Epithelial cell of esophagus (primary cell): ENCODE measurements at places on chromosomes 3 and 15.

GRCh38 chr3:102124704-102125103, 275.4 kb downstream of the NFKBIZ start:
- no peak for DNase-seq

- no peak for DNase-seq
Observed at GRCh38 chr3:193253986-193254660, 13.1 kb downstream of the PLAAT1 start.

DNA sequence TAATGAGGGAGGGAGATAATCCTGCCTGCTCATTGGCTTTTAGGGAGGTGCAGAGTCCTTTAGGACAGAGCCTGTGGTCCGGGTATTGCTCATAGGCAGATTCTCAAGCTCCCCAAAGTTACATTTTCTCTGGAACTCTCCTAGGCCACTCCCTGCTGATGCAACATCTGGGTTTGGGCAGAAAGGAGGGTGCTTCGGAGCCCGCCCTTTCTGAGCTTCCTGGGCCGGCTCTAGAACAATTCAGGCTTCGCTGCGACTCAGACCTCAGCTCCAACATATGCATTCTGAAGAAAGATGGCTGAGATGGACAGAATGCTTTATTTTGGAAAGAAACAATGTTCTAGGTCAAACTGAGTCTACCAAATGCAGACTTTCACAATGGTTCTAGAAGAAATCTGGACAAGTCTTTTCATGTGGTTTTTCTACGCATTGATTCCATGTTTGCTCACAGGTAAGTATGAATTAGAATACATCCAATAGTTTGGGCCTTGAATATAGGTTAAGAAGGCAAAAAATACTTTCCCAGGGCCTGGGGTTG, at the start of gene IL20RB:
IL20RB (plus strand) TSS at position 233 of the 538 bp plus-strand sequence; CDS start at position 364, 131 bp downstream.
- DNase-seq: peak; percentile 94

DNA sequence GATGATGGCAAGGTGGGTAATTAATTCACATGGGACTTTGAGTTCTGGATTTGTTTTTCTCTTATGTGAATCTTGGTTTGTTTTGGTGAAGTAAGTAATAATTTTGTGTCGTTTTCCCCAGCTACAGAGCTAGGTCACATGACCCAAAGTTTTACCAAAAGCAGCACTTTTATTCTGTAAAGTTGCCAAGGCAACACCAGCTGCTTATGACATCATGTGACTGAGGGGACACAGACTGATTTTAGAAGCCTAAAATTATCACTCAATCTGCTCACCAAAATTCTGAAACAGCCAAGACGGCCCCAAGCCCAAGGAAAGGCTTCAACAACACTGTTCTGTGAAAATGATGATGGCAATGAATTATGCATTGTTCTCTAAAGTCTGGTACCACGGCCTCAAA, 63.9 kb downstream of the MEX3B start:
- no peak for DNase-seq

DNA sequence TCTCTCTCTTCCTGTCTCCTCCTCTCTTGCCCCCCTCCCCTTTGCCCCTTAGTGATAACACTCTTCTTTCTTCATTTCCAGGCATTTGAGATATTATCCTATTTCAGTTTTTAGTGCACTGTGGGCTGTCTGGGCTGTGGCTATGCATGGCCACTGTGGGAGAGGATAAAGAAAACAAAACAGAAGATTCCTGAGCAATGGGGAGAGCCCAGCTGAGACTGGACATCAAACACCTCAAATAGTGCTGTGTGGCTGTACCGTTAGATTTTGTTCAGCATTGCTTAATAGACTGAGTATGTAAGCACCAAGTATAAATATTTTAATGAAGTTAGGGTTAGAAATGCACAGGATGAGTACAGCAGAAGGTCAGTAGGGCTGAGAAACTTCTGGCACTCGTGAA, 7.9 kb upstream of the GBE1 start:
- no peak for DNase-seq

GRCh38 chr3:110272525-110272924, 799.1 kb upstream of the NECTIN3 start:
- DNase-seq: no peak

DNA sequence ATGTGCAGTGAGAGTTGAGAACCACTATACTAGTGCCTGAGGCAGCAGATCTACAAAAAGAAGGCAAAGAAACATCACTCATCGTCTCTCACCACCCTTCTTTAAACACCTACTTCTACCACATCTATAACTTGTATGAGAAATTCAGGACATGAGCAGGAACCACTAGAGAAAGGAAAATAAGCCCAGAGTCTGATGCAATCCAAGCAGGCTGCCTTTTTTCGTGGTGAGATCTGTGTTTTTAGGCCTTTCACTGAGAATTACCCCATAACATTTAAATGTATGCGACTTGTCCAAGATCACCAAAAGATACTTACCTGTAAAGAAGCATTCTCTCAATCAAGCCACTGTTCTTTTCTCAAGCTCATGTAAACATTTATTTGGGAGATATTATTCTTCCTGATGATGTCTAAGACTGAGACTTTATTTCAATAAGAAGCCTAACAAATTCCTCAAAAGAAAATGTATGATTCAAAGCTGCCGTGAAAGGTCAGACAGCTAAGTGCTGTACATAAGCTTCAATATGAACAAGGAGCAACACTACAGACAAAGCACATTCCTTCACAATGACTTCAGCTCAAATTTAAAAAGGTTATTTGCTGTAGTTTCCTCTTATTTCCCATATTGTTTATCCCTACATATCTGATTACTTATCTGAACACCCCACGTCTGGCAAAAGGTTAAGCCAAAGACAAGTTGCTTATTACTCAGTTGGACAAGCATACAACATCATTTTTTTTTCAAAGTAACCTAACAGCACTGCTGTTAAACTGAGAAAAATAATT, 16.5 kb downstream of the SPICE1 start:
- peak; percentile 63 for DNase-seq

- DNase-seq: no peak
Observed at GRCh38 chr15:26287381-26287780, 424.3 kb upstream of the ATP10A start.

DNA sequence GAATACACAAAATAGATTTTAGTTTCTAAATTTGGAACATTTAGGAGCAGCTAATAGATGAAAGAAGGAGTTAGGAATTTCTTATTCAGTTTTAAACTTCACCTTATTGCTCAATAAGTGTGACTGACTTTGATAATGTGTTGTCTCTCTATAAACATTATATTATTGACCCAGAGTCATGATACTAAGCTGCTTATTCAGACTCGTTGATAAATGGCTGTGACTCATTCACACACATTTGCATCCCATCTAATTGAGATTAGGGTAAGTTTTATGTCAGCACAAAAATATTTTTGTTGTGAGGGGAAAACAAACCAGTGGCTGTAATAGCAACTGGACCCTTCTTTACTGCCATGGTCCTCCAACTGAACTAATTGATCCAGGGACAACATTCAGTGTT, 137.6 kb downstream of the GOLIM4 start:
- peak; percentile 6 for DNase-seq

GRCh38 chr3:98954791-98955604, 53.5 kb upstream of the DCBLD2 start:
- DNase-seq: peak; percentile 60

- DNase-seq: no peak
Observed at GRCh38 chr3:49869525-49870126, at the start of gene CAMKV. Gene CAMKV, minus strand, starts transcription at chr3:49869906. Its CDS starts 7,518 bp downstream, at chr3:49862388.

DNA sequence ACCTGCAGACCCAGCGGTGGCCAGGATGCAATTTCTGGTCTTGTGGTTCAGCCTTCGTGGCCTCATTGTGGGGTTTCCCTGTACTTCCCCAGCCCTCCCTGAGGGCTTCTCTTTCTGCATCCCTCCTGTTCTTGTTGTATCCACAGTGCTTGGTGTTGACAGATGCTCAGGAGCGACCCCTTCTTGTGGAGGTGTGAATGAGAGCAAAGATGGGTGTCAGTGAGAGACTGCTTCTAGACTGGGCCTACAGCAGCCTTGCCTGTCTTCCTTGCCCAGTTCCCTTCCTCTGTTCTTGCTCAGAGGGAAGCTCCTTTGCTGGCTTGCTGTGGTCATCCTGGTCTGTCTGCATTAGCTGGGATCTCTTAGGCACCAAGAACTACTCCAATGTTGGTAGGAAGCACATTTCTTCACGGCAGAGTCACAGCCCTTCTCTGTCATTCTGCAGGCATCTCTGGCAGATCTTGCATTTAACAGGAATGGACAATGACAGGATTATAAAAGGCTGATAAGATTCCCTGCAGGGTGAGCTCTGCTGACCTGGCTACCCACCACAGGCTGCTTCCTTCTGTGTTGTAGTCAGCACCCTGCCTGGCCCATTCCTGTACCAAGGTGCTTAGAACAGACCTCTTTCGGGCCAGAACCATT, 317.8 kb upstream of the C2CD4B start:
- DNase-seq: peak; percentile 21

- no peak for DNase-seq
Observed at GRCh38 chr3:53250881-53251605, 4.8 kb downstream of the TKT start.

GRCh38 chr15:100461049-100461448, 67.7 kb downstream of the CERS3 start:
- no peak for DNase-seq

DNA sequence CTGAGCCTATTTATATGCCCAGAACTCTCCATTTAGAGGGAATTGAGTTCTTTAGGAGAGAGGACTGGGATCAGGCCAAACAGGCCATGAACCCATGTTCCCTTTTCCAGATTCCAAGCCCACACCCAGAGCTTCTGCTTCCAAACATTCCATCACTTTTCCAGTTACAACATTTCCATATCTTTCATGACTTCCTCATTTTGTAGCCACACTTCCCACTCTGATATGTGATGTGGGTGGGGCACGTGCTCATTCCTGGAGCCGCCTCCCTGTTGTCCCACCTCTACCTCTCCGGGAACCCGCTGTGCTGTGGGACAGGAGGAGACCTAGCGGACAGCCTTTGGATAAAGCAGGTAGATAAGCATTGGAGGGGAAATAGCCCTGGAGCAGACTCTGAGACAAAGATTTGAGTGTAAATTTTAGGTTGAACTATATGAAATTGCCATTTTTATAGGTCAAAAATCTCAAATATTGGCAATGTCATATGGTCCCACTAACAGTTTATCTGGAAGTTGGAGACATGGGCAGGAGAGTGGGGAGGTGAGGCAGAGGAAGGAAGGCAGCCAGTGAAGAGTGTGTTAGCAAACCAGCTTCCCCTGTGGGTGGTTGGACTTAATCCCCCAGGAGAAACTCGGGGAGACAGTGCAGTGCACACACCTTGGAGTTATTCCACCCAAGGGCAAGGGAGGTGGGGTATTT, 31.8 kb downstream of the CYP8B1 start:
- no peak for DNase-seq

DNA sequence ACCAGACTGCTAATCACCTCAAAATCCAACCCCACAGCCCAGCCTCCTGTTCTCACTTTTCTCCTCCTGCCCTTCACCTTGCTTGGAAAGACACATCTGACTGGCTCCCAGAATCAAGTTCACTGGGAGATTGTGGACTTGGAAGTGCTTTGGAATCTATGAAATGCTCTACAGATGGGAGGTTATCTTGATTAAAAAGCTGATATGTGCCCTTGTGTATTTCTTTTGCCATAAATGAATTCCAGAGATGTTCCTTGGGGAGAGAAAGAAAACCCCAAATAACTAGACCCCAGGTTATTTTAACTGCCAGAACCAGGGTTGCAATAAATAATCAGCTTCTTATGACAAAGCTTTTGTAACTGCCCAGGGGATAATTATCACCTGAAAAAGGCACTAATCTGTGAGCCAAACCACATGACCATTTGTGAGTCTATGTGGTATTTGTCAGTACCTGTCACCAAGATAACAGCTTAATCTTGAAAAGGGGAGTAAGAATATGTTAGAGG, 21.7 kb upstream of the ARHGEF3 start:
- DNase-seq: no peak

DNA sequence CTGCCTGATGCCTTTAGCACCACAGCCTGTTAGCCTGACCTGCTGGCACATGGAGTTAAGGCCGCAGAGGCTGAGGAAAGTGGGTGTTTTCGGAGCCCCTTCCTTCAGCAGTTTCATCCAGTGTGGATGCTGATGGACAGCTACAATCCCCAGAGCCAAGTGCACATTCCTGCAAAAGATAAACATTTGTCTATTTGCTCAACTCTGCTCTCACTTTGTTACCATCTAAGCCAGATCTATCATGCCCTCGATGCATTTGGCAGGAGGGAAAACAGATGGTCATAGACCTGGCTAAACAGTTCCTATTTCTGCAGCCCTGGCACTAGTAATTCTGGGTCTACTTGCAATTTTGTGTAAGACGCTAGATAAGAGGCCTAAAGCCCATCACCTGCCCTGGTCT, 312.9 kb upstream of the RASGRP1 start:
- no peak for DNase-seq

- no peak for DNase-seq
Observed at GRCh38 chr3:141499965-141500364, 13.1 kb downstream of the RASA2 start.

GRCh38 chr3:184160456-184160855, 5.3 kb downstream of the DVL3 start:
- DNase-seq: no peak

GRCh38 chr15:29123171-29123570, 146.5 kb downstream of the NSMCE3 start:
- DNase-seq: no peak

- no peak for DNase-seq
Observed at GRCh38 chr15:39819533-39819932, 36.9 kb upstream of the FSIP1 start.

DNA sequence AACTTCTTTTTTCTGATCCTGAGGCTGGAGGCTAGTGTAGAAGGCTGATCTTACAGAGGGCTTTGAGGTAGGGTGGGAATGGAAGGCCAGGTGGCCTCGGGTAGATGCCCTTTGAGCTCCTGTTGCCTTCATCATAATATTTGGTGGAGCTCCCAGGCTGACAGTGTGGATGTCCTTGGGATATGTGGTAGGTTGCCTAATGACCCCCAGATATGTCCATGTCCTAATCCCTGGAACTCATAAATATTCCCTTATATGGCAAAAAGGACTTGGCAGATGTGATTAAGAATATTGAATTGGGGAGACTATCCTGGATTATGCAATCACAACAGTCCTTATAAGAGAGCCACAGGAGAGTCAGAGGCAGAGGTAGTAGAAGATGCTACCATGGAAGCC, 5.5 kb downstream of the ADAMTSL3 start:
- no peak for DNase-seq

GRCh38 chr3:189921770-189922169, 198.9 kb downstream of the P3H2 start:
- no peak for DNase-seq

DNA sequence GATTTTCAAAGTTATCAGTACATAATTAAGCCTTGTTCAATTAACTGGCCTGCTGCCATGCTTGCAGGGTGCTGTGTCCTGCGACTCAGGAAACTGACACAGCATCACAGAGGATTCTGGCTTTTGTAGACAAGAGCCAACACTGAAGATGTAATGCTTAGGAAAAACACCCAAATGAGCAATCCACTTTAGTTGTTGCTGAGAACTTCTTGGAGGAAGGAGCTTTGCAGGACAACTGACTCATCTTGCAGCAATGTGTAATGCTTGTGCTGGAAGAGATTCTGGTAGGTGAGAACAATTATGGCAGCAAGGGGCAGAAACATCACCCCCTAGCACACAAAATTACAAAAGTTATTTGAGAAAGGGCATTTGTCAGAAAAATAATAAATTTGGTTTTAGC, 67.6 kb downstream of the NLGN1 start:
- DNase-seq: peak; percentile 63

- DNase-seq: no peak
Observed at GRCh38 chr15:81337713-81338157, 13.8 kb upstream of the STARD5 start.
